ENCODE measurements at places on chromosomes 2 and 18. TPM values are rescaled to one million over a fixed set of nuclear protein-coding genes. Genes with fewer than 3 reads are reported as not detected.

HOXD8 gene
- 3.3 TPM for total RNA-seq

MC5R gene
- 0.36 TPM for total RNA-seq

DNA sequence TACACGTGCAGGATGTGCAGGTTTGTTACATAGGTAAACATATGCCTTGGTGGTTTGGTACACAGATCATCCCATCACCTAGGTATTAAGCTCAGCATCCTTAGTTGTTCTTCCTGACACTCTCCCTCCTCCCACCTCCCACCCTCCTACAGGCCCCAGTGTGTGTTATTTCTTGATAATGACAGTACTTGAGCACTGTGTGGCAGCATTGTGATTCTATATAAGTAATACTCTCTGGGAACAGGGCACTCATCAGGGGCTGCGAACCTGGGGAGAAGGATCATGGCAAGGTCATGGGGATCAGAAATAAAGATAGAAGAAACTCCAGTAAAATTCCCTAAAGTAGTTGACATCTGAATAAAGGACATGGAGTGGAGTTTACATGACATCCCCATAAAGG lies 1256.2 kb upstream of the CRIM1 start:
- no peak for DNase-seq

GRCh38 chr2:122075381-122075780 lies 319.9 kb downstream of the TSN start:
- DNase-seq, result no peak

DNA sequence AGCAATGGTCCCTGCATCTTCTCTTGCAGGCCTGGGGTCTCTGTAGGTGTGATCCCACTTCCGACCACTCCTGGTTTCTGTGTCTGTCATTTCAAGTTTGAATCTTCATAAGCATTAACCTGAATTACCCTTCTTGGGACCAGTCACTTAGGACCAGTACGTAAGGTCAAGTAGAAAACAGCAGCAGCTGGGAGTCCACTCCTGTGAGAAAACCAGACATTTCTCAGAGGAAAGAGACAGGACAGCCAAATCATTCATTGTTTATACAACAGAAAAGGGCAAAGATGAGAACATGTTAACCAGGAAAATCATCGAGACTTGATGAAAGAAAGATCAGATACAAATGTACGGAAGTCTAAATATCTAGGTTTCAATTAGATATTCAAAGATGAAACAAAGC lies 163.0 kb downstream of the MREG start:
- no peak for DNase-seq

DNA sequence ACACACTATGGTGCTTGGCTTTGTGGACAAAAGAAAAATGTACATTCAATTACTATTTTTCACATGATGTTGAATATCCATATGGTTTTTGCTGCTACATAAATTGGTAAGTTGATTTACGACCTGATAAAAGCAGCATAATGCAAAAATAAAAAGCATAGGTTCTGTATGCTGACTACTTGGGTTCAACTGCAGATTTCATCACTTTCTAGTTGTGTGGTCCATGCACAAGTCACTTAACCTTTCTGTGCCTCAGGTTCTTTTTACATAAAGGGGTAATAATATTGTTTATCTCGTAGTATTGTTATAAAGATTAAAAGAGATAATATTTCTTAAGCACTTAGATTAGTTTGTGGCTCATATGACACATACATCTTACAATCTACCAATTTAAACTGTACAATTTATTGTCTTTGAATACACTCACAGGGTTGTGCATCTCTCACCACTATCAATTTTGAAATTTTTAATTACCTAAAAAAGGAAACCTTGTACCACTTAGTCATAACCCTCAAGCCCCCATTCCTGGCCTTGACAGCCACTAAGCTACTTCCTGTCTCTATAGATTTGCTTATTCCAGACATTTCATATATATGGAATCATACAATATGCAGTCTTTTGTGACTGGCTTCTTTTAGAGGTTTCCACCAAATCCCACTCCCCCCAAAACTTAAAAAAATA lies 1443.9 kb downstream of the SUCLG1 start:
- DNase-seq, result no peak
